Iris pigment epithelial cell (primary cell): ENCODE measurements at places on chromosomes 3 and 15.

- no peak for DNase-seq
Observed at GRCh38 chr3:25178672-25179071, 249.4 kb upstream of the RARB start.

- no peak for DNase-seq
Observed at GRCh38 chr3:71384388-71384787, 199.1 kb downstream of the FOXP1 start.

GRCh38 chr3:45729614-45730013 lies 40.4 kb downstream of the SACM1L start:
- no peak for DNase-seq

GRCh38 chr3:170867143-170867937 lies 2.7 kb downstream of the RPL22L1 start:
- no peak for DNase-seq

DNA sequence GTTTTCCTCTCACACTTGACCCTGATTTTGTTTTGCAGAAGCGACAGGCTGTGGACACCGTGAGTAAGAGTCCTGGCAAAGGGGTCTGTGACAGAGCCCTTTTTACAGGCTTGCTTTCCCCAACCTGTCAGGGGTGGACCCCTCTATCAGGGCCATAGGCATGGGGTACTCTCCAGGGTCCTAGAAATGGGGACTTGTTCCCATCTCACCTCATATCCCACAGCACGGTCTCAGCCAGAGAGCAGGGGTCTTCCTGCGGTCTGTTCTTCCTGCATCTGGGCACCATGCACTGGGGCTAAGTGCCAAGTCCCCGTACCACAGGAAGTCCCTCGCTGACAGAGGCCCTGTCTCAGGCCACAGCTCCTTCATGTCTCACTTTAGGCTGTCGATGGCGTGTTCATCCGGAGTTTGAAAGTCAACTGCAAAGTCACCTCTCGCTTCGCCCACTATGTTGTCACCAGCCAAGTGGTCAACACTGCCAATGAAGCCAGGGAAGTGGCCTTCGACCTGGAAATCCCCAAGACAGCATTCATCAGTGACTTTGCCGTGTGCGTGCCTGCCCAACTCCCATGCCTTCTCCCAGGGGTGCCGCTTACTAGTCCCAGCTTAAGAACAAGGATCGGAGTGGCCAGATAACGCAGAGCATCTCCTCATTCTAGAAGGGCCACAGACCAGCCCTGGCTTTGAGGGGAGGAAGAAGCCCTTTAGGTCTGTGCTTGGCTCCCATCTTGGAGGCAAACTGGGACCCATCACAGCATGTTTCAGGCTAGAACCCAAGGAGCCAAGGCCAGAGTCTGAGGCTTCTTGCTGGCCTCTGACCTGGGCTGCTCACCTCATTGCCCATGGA lies 783 bp downstream of the ITIH1 start:
- no peak for DNase-seq
